ENCODE measurements at places on chromosomes 16 and 17. TPM values are rescaled to one million over a fixed set of nuclear protein-coding genes. Genes with fewer than 3 reads are reported as not detected.

GRCh38 chr17:28967221-28968135, 16.2 kb upstream of the PHF12 start:
- no peak overlapping the region for H3K4me3 ChIP-seq

DNA sequence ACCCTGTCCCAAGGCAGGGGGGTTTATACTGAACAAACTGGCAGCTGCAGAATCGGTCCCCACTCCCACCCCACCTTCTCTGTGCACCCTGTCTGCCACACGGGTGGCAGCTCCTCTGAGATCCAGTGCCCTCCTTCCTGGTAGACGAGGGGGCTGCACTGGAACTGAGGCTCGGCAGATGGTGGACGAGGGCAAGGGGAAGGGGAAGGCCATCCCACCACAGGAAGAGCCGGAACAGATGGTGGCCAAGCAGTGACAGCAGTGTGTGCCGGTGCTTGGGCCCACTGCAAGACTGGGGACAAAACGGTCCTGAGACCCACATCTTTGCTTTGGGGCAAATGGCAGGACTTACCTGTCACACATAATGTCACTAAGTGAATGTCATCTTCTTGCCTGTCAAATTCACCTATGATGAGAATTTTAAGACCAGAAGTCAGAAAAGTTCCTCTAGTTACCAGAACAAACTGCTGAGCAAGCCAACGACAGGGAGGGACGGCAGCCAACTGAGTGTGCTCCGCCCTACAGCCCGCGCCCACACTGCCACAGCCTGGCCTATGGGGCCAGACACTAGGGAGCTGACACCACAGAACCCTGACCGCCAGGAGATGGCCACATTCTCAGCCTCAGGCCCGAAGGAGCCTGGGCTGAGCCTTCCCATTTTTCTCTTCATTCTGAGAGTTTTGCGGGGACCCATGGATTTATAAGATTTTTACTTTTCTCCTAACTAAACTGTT, 14.4 kb downstream of the NTAN1 start:
- DNase-seq, result peak; percentile 38
- H3K4me3 ChIP-seq, result no peak overlapping the region
- no peaks in the 10 kb centered on the region for H3K4me1 ChIP-seq
- peaks cover 57% of the 10 kb centered on the region for H3K36me3 ChIP-seq
- H3K27ac ChIP-seq, result no peak overlapping the region

GRCh38 chr17:7108560-7108925, 6.1 kb downstream of the ASGR2 start:
- H3K27ac ChIP-seq, result no peak overlapping the region
- no peaks in the 10 kb centered on the region for H3K4me1 ChIP-seq
- no peak for DNase-seq
- peaks cover 3% of the 10 kb centered on the region for H3K27me3 ChIP-seq
- H3K4me3 ChIP-seq, result no peak overlapping the region
- H3K36me3 ChIP-seq, result no peaks in the 10 kb centered on the region

DNA sequence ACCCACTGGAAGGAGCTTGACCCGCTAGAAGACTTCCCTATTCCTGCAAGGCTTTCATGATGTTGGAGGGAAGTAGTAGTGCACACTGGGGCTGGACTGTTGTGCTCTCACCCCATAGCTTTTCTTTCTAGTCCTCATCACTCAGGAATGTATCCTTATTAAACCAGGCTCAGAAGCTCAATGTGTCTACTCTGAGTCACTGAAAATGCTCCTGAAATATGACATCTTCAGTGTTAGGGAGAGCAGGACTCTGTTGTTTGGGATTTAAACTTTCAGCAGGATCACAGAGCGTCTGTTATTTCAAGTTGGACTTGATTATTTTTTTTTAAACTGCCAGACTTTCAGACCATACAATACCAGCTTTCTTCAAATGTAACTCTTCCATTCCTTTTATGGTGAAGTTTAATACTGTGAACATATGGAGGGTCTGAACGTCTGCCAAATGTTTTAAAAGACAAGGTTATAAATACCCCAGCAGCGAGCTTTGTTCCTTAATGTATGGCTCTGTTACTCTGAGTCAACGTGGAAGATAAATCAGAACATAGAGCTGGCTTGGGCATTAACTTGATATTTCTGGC, 257.5 kb downstream of the CDH11 start:
- DNase-seq, result peak; percentile 97
- peaks cover 23% of the 10 kb centered on the region for H3K4me1 ChIP-seq
- no peaks in the 10 kb centered on the region for H3K27me3 ChIP-seq
- H3K36me3 ChIP-seq, result no peaks in the 10 kb centered on the region
- no peak overlapping the region for H3K4me3 ChIP-seq

GRCh38 chr17:55606488-55606815, 95.2 kb upstream of the SMIM36 start:
- DNase-seq, result no peak
- no peaks in the 10 kb centered on the region for H3K36me3 ChIP-seq
- peaks cover 6% of the 10 kb centered on the region for H3K27me3 ChIP-seq

DNA sequence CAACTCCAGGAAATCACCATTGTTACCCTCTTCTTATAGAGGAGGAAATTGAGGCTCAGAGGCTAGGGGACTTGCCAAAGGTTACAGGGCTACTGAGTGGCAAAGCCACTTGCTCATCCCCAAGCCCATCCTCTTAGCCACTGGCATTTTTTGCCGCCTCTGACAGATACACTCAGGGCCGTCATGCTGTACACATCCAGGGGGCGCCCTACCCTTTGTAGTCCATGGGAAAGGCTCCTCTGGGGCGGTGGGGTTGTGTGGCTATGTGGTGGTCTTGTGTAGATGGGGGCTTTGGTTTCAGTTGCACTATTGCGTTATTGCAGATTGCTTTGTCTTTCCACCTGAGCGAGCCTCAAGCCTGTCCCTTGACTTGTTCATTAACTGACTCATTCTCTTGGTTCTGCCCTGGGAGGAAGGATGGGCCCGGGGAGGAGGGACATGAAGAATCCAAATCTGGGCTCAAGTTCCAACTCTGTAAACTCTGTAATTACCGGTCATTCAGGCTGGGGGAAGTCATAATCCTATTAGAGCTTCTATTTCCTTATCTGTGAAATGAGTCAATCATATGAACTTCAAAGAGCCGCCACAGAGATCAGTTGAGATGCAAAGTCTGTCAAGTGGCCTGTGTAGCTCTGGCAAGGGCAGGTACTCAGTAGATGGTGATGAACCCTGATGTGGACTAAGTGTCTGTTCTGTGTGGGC, 2.8 kb downstream of the NOS2 start:
- peaks cover 7% of the 10 kb centered on the region for H3K4me1 ChIP-seq
- H3K27me3 ChIP-seq, result peaks cover 36% of the 10 kb centered on the region
- no peak overlapping the region for H3K27ac ChIP-seq

DNA sequence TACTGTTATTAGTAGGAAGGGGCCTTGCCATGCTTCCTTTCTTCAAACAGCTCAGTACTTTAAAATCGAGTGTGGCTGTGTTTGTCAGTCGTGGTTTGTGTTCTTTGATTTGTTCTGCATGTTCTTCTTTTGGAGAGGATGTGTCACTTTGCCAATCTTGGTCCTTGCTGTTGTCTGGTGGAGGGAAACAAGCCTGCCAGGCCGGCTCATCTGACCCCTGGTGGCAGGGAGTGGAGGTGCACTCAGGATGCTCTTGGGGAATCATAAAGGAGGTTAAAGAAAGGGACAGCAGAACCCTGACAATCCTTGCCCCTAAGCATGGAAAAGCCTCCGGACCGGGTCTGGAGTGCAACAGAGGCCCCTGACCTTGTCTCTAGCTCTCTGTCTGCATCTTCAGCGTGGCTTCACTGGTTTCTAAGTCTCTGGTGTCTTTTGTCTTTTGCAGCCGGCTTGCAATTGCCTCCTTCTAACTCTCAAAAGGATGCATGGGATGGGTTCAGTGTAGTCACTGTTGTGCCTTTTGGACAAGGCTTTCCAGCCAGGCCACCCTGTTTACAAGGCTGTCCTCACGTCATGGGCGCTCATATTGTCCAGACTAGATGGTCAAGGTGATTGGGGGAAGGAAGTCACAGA, 135.8 kb downstream of the WWOX start:
- H3K27ac ChIP-seq, result no peak overlapping the region
- no peaks in the 10 kb centered on the region for H3K4me1 ChIP-seq
- no peaks in the 10 kb centered on the region for H3K27me3 ChIP-seq
- no peak overlapping the region for H3K4me3 ChIP-seq
- H3K36me3 ChIP-seq, result no peaks in the 10 kb centered on the region
- DNase-seq, result peak; percentile 38

- H3K27ac ChIP-seq, result no peak overlapping the region
- H3K4me1 ChIP-seq, result no peaks in the 10 kb centered on the region
- DNase-seq, result no peak
- H3K36me3 ChIP-seq, result no peaks in the 10 kb centered on the region
- no peaks in the 10 kb centered on the region for H3K27me3 ChIP-seq
Measured at GRCh38 chr16:67783353-67783725, 23.0 kb downstream of the RANBP10 start.

DNA sequence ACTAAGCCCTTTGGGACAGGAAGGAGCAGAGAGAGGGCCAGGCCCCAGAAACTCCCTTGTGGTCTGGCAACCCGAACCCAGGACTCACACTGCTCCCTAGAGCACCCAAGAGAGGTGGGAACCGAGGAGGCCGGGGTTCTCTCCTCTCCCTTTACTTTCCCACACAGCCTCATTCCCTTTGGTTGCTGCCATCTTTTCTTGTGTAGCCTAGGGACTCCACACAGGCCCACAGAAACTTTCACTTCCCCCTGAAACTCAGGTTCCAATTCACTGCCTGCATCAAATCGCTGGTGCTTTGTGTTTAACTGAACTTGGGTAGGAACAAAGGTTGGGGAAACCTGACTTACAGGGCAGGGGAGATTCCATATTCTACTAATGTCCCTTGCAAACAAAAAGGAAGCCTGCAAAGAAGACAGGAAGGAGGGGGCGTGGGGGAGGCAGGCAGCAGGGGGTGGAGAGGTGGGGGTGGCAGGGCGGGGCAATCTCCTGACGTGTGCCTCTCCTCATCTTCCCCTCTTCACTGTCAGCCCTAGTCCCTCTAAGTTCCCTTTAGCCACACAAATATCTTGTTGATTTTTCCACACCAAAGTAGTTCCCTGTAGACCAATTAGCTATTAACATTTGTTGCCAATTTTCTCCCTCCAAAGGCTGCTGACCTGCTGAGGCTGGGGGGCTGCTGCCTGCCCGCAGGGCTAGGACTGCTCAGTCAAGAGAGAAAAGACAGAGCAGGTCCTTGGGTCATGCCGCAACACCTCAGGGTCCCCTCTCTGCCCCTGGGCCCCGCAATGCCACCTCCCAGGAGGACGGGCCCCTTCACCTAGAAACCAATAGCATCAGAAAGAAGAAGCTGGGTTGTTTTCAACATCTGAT, 8.0 kb downstream of the ST3GAL2 start:
- H3K4me3 ChIP-seq, result no peak overlapping the region
- no peaks in the 10 kb centered on the region for H3K27me3 ChIP-seq
- H3K36me3 ChIP-seq, result no peaks in the 10 kb centered on the region
- peaks cover 52% of the 10 kb centered on the region for H3K4me1 ChIP-seq

DNA sequence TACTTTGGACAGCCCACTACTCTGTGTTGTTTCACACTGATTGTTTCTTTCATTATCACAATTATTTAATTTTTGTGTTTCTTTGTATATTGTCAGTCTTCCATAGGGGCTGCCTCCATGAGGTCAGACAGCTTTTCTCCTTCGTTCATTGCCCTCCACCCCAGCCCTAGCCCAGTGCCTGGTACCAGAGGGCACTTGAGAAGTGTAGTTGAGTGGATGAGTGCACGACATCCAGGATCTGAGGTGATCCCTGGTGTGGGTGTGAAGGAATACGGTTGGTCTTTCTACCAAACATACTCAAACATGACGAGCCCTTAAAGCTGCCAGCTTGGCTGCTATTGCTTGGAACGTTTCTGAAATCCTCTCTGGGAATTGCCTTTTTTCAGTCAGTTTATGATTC, 37.9 kb downstream of the DHRS7B start:
- H3K36me3 ChIP-seq, result no peaks in the 10 kb centered on the region
- no peak overlapping the region for H3K27ac ChIP-seq
- no peaks in the 10 kb centered on the region for H3K4me1 ChIP-seq
- no peak for DNase-seq

The MYO15A gene
- total RNA-seq, result 0.32 TPM

The PRSS33 gene
- not detected for total RNA-seq

The SETD6 gene
- 7.4 TPM for total RNA-seq

The ADGRG3 gene
- not detected for total RNA-seq
